GM18507 (cell line): ENCODE measurements at places on chromosomes 2 and 18.

GRCh38 chr2:62569907-62570841, 64.2 kb upstream of the TMEM17 start:
- DNase-seq = no peak

- no peak for DNase-seq
Measured at GRCh38 chr2:16475586-16475985, 190.0 kb downstream of the CYRIA start.

- no peak for DNase-seq
Measured at GRCh38 chr2:62974999-62975398, 75.6 kb upstream of the OTX1 start.

DNA sequence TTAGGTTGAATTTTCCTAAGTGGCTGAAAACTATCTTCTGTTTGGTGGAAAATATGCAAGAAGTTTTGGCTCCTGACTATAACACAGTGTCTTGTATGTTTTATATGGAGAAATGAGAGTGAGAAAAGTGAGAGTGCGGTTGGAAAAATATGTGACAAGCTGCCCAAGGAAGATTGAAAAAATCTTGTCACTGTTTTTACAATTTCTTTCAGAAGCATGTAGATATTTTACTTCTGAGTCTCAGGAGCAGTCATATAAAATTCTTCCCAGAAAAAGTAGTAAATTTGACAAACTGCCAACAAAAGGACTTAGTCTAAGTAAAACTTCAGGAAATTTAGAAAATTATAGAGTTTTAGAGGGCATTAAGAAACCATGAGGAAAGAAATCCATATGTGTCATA, 19.4 kb upstream of the RMND5A start:
- DNase-seq = no peak

DNA sequence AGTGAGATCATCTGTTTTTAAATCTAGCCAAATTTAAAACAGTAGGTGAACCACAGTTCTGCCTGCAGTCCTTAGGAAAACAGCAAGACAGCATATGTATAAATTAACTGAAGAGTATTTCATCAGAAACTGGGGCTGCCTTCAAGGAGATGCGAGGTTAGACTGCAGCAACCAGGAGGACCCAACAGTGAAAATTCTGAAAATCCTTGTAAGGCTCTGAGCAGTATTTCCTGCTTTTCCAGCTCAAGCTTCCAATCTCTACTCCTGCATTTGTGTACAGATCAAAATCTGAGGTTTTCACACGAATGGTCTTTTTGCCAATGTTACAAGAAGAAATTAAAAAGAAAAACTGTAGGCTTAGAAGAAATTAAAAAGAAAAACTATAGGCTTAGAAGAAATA, 43.7 kb downstream of the CERKL start:
- DNase-seq = no peak
